Stimulated activated CD8-positive, alpha-beta memory T cell treated with anti-CD3 and anti-CD28 coated beads, Interleukin-4, amount 100 ng/mL, for 1 hour (primary cell): ENCODE measurements at places on chromosomes 6 and 20.

DNA sequence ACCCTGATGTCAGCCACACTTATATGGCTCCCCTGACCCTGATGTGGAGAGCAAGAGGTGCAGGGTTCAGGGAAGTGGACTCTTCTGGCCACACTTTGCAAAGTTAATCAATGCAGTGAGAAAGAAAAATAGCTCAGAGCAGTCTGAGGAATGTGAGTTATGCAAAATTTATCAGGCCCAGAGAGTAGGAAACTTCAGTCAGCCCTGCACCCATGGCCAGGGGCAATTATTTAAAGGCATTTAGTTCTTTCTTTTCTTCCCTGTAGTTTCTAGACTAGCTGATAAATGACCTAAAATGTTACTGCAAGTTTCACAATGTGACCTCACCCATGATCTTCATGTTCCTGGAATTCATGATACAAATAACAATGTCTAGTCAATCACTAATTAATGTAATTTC is 143.7 kb upstream of the GGTLC1 start:
- no peak for DNase-seq

DNA sequence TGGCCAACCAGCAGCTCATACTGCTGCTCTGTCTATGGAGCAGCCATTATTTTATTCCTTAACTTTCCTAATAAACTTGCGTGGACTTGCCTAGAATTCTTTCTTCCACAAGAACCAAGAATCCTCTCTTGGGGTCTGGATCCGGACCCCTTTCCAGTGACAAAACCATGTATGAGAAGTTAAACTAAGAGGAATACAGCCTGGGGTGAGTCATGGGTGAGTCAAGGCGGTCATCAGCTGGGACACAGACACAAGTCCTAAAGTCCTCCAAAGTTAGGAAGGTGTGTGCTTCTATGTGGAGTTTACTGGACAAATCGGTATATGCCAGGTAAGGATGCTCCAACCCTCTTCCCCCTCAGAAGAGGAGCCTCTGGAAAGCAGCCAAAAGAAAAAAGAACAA is 690.0 kb upstream of the CHD6 start:
- no peak for DNase-seq

GRCh38 chr6:11023032-11023431 is 21.1 kb downstream of the ELOVL2 start:
- DNase-seq = no peak

DNA sequence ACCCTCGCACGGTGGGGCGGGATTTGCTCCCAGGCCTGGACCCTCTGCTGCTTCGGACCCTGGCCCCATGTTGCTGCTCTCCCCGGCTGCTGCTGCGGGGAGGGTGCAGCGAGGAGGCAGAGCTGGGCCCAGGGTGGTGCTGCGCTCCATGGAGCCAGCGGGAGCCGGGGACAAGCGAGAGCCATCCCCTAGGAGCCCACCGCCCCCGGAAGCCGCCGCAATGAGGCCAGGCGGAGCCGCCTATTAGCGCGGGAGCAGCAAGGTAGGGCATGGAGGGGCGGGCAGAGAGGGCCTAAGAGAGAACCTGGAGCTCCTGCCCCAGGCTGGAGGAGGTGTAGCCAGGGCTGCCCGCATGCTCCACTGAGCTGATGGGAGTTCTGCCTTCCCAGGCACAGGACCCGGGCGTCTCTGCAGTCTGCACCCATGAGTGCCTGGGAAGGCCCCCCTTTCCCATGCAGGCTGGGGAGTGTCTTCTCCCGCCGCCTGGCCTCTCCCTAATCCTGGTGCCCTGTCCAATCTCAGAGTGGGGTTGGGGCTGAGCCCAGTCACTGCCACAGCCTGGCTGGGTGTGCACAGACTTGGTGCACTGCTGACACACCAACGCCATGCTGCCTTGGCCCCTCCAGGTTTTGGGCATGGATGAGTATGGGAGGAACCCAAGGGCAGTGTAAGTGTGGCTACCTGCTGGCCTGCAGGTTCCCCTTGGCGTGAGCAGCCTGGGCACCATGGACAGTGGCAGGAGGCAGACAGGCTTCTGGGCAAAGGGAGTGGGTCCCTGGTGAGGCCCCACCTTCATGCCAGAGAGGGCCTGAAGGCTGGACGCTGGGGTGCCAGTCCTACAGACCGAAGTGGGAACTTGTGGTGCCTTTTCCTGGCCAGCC is 360.6 kb upstream of the MAP3K7 start:
- DNase-seq = no peak

DNA sequence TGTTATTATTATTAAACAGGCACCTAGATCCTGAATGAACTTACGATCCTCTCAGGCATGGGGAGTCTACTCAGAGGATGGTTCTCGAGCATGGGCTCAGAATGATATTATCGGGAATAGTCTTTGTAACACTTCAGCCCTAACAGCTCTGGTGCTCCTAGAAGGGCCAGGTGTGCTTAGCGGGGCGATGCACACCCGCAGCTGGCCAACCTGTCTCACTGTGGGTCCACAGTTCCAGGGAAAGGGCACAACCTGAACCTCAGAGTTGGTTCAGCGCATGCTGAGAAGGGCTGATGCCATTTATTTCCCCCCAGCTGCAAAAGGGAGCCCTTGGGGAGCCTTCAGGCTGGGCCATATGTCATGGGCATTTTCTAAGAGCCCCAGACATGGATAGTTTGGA is 26.2 kb downstream of the RRAGD start:
- DNase-seq = no peak

- no peak for DNase-seq
Observed at GRCh38 chr6:121837545-121838229, 402.2 kb downstream of the GJA1 start.

DNA sequence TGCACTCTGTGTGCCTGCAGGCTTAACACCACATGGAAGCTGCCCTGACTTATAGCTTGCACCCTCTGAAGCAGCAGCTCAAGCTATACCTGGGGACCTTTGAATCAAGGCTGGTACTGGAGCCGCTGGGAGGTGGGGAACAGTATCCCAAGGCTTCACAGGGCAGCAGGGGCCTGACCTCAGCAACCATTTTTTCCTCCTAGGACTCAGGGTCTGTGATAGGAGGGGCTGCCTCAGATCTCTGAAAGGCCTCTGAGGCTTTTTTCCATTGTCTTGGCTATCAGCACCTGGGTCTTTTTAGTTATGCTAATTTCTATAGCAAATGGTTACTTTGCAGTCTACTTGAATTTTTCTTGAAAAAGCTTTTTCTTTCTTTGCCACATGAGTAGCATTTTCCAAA is 80.2 kb upstream of the OPRM1 start:
- no peak for DNase-seq

- no peak for DNase-seq
Observed at GRCh38 chr6:156174031-156174890, 602.9 kb upstream of the ARID1B start.

- DNase-seq = no peak
Observed at GRCh38 chr20:41734506-41734945, 116.3 kb upstream of the CHD6 start.
